GM18507 (cell line): ENCODE measurements at places on chromosomes 3 and 15.

DNA sequence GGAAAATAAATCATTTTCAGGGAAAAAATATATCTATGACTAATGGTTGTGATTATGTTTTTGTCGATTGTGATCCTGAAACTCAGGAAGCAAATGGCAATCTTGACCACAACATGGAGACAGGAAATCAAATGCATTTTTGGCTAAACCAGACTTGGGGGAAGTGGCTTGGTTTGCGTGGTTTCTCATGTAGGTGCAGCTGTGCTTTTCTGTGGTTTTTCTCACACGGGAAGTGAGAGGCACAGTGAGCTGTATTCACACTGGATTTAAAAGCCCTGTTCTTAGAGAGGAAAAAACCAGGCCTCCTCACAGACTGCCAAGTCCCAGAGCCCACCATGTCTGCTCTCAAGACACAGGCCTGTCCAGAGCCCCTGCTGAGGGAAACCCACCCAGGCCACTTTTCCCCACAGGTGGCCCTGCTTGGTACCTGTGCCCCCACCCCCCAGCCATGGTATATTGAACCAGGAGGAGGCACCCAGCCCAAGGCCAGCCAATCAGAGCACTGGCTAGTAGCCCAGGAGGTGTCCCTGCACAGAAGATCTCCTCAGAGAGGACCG is 46.1 kb downstream of the BTD start:
- DNase-seq = no peak

DNA sequence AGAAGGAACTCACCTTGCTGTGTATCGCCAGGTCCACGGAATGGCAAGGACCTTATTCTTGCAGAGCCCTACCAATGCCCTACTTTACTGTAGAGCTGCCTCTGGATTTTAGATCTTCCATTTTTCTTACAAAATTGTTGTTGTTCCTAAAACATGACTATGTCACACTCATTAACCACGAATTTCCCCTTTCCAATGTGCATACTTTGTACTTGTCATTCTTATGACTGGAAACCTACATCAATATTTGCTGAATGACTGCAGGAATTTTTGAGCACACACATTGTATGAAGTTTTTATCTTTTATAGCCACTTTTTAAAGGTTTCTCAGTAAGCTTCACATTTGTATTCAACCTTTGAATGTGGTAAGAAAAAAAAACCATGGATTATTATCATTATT is 35.9 kb upstream of the CMSS1 start:
- DNase-seq = no peak

- no peak for DNase-seq
Observed at GRCh38 chr3:169764312-169764881, 463 bp downstream of the TERC start.

- DNase-seq = no peak
Observed at GRCh38 chr3:173933113-173933512, 535.6 kb downstream of the NLGN1 start.

GRCh38 chr3:31295150-31295765 is 237.5 kb upstream of the STT3B start:
- no peak for DNase-seq

DNA sequence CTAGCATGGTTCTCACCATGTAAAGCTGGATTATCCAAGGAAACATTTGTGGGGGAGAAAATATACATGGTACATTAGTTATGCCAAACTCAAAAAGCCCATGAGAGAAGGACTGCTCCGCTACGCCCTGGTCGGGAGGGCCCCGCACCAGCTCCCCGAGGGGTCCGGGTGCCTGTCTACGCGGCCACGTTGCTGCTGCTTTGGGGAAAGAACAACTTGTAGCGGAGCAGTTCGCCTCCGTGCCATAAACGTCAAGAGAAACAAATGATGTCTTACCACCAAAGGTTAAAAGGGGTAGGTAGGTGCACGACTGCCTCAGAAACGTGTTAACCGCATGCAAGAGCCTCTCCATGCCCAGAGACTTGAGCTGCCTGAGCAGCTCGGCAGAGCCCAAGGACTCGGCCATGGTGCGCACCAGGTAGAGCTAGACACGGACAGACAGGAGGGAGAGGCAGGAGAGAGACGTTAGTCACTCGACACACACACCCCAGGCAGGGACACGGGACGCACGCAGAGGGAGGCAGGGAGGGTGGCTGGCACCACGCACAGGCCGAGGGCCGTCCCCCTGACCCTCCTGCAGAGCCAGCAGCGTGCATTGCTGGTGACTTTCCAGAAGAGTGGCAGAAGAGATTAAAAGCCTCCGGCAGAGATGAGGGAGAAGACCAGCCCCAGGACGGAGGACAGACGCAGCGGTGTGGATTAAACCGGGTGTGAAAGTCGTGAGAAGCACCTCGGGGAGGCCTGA is 63.4 kb downstream of the CYFIP1 start:
- DNase-seq = no peak

DNA sequence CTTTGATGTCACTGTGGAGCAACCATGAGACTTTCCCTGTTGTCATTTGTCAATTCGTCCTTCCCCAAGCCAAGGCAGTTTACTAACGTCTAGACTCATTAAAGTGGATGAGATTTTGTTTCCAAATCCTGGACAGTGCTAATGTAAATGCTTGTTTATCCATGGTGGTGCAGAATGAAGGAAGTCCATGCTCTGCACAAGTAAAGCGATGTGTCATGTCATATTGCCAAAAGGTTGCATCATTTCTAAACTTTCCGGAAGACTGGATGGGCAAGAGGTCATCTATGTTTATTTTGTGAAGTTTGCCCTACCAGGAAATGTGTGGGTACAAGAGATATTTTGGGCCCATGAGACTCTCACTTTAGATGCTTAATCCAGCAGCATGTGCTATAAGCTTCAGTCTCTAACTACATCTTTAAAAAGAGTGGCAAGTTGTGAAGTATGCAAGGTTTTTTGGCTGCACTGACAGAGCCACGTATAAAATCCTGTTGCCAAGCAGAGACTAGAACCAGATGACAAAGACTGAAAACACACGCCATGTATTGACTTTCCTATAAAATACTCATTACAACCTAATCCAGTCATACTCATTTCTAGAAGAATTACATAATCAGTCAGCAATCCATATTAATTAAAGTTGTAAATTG is 72.1 kb upstream of the FNDC3B start:
- no peak for DNase-seq

DNA sequence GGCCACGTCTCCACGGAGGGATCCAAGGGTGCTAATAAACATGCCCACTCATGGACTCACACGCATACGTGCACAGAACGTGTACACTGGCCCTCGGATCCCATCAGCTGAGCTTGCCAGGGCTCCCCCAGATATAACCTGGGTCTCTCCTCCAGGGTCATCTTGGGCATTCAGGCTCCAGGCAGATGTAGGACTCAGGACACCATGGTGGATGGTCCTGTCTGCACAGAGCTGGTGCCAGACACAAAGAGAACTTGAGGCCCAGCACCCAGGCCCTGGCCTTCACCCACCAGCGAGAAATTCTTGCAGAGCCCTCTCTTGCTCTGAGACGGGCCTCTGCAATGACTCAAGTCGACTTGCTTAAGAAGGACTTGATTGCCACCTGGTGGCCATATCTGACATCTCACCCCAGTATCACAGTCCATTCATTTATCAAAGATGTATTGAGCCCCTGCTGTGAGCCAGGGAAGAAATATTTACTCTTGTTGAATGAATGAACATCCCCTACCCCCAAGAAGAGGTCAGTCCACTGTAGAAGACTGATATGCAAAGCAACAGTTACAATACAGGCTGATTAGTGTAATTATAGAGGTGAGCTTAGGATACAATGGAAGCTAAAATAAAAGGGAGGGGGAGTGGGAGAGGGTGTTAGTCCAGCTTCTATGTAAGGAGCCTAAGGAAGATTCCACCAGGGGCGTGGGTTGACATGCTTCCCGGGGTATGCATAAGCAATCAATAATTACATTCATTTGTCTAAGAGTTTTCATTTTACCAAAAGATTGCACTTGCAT is 34.2 kb upstream of the VPS8 start:
- DNase-seq = peak; percentile 74

- no peak for DNase-seq
Observed at GRCh38 chr15:27692438-27692837, 406.7 kb downstream of the OCA2 start.

DNA sequence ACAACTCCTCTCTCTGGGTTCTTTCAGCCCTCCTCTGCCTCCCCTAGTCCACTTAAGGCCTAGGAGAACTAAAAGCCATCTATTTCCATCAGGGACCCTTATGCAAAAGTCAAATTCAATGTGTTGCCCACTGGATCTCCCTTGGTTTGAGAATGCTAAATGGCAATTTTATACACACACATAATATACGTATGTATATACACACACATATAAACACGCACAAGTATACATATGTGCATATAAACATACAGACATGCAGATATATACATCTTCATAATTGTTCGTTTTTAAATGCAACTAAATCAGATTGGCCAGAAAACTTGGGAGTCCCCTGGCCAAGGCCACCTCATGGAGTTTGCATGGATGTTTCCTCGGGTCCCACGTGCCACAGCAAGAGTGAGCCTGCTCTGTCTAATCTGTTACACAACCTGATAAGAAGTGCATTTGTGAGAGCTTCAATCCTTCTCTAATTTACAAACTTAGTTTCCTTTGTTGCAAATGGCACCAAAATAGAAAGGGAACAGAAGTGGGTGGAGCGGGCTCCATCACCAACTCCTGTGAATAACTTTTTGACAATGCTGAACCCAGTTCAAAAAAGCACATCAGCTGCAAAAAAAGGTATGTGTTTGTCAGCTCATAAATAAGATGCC is 84.2 kb downstream of the FOXP1 start:
- no peak for DNase-seq

- DNase-seq = no peak
Observed at GRCh38 chr3:123616593-123616992, 31.7 kb upstream of the HACD2 start.

DNA sequence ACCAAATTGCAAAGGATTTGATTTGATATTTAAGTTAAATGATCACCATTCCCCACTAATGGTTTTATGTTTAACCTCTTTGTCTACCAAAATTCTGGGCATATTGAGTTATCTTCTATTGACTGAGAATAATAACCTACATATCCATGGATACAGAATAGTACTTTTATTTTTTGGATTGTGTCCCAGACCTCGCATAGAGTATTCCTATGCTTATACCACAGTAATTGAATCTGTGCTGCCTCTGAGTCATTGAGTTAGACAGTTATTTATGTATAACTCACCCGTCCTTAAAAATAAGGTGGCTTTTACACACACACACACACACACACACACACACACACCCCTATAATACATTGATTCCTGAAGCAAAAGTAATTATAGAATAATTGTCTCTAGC is 690.1 kb upstream of the BCHE start:
- DNase-seq = no peak

DNA sequence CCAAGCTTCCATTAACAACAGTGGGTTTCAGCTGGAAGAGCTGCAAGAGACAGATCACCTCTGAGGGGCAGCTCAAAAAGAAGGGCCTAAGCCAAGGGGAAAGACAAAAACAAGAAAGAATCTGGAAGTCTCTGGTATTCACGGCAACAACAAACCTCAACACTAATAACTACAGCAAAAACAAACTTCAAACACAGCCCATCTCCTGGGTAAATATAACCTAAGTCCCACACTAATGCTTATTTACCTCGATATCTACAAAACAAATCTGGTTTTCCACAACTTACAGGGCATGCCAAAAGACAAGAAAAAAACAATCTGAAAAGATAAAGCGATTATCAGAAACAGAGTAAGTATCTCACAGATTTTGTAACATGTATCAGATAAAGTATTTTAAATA is 29.7 kb downstream of the TOP2B start:
- DNase-seq = no peak

DNA sequence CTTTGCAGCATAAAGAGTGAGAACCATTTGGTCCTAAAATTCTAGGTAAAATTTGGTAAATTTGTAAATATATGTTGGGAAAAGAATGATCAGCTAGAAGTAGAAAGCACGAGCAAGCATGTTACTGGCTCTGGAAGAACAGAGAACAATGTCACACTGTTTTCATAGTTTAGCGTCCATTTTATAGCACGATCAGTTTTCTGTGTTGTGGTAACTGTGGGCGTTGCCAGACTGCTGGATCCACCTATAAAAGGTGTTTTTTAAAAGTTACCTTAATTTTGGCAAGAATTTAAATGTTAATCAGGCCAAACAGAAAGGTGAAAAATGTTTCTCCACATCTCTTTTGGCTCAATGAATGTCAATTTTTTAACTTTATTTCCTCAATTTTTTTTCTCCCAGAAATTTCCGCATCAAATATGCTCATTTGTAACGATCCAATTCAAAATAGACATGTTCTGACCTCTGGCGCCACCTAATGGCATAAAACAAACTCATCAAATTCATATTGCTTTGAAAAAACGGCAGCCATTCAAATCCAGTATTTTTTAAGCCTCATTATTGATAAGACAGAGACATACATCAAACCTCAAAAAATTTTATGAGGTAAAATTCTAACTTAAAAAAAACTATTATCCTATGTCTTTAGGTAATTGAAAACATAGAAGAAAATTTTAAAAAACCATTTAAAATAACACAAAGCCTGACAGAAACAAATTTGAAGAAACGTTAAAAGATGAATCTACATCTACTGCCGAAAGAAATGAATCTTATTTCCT is 5.5 kb upstream of the GP5 start:
- no peak for DNase-seq

GRCh38 chr15:52417521-52417920 is 111.2 kb downstream of the MYO5A start:
- DNase-seq = no peak

- DNase-seq = no peak
Observed at GRCh38 chr3:186307594-186308221, 54.3 kb downstream of the DGKG start.

- no peak for DNase-seq
Observed at GRCh38 chr3:63673111-63673510, 20.6 kb downstream of the SNTN start.

DNA sequence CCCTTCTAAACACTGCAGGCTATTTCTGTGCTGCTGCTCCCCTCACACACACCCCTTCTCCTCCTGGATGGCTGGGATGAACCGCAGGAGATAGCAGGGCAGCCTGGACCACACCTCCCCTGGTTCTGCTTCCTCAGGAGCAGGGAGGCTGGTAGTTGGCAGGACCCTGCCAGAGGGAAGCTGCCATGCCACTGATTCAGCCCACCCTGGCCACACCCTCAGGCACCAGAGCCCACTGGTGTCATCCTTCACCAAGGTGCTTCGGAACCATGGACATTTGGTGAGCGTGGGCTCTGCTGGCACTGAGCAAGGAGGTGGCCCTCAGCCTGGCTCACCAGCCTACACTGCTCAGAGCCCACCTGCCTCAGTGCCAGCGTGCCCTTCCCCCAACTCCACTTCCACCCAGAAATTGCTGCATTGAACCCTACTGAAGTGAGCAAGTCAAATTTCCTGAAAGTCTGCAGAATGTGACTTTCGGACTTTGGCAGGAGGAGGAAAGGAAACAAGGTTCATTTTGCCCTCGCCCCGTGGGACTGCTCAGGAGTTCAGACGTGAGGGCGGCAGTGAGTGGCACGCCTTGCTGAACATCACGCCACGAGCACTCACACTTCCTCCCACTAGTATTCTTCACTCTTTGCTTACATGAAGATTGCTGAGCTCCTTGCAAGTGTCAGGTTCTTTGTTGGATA is 26.3 kb downstream of the BMF start:
- no peak for DNase-seq

DNA sequence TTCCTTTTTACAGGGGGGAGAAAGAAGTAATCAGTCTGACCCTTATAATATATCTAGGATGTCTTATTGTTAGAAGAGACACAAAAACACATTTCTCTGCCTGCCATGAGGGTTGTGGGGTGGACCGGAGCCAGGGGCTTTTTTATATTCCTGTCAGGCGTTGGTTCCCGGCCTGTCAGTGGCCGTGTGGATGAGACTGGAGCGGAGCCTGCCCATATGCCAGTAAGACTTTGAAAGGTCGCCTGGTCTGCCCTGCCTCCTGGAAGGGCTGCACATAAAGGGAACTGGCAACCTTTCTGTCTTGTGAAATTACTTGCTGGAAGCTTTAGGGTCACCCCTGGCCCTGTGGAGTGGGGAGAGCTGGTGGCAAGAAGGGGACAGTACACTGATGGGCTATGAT is 34.7 kb downstream of the MAP3K13 start:
- no peak for DNase-seq
